Activated naive CD8-positive, alpha-beta T cell treated with anti-CD3 and anti-CD28 coated beads, Interleukin-2, amount 10 ng/mL, durations not matched to agents 7 days and 5 days (primary cell): ENCODE measurements at places on chromosomes 1 and 21. TPM values are rescaled to one million over a fixed set of nuclear protein-coding genes. Genes with fewer than 3 reads are reported as not detected.

GRCh38 chr1:231415018-231415583 is 7.0 kb downstream of the EGLN1 start:
- H3K27me3 ChIP-seq = no peaks in the 10 kb centered on the region
- peaks cover 58% of the 10 kb centered on the region for H3K36me3 ChIP-seq
- no peak overlapping the region for H3K4me3 ChIP-seq
- H3K4me1 ChIP-seq = peaks cover 63% of the 10 kb centered on the region

DNA sequence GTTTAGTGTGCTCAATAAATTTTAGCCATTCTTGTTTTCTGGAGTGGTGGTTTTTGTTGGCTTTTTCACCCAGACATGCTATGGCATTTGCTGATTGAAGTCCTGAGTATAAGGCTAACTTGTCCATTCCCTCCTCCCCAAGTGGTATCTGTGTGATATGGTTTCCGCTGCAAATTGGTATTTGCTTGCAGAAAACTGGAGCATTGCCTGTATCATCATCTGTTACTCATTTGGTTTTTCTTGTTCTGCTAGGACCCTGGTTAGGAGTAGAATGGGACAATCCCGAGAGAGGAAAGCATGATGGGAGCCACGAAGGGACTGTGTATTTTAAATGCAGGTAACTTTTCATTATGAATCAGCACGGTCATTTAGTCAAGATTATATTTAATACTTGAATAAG is 34.0 kb downstream of the TBCE start:
- DNase-seq = no peak
- no peak overlapping the region for H3K4me3 ChIP-seq
- H3K27ac ChIP-seq = no peak overlapping the region
- H3K4me1 ChIP-seq = peaks cover 1% of the 10 kb centered on the region
- no peaks in the 10 kb centered on the region for H3K27me3 ChIP-seq

DNA sequence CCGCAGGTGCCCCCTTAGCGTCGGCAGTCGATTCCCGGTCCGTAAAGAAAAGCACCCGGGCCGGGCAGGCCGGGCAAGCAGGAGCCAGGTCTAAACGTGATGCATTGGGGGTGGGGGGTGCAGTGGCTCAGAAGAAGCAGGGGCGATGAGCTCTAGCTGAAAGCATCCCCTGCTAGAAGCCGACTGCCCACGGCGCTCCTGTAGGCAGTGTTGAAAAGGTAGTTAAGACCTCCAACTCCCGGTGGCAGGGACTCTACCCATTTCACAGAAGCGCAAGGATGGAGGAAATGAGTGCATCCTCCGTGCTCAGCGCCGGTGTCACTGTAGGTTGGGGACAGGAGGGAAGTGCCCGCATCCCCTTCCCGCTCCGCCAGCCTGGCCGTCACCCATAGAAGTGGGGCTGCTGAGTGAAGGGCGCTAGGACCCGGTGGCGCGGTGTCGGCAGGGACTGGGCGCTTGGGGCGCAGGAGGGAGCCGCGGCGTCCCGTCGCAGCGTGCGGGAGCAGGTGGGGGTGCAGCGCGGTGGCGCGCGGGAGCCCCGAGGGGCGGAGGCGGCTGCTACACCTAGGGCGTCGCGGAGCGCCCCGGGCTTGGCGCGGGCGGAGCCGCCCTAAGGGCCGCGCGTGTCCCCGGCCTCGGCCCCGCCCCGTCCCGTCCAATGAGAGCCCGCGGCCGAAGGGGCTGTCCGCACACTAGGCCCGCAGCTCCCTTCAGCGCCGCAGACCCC is at the start of gene WNT2B:
Gene WNT2B (plus strand): TSS at position 688 of the 727 bp plus-strand sequence. CDS start 298 bp downstream, outside the sequence.
- H3K36me3 ChIP-seq = no peaks in the 10 kb centered on the region
- H3K27ac ChIP-seq = no peak within 1 kb of the TSS
- peak within 1 kb of the TSS; percentile 75 for H3K4me3 ChIP-seq
- DNase-seq = peak; percentile 68
- H3K27me3 ChIP-seq = peaks cover 55% of the 10 kb centered on the region

DNA sequence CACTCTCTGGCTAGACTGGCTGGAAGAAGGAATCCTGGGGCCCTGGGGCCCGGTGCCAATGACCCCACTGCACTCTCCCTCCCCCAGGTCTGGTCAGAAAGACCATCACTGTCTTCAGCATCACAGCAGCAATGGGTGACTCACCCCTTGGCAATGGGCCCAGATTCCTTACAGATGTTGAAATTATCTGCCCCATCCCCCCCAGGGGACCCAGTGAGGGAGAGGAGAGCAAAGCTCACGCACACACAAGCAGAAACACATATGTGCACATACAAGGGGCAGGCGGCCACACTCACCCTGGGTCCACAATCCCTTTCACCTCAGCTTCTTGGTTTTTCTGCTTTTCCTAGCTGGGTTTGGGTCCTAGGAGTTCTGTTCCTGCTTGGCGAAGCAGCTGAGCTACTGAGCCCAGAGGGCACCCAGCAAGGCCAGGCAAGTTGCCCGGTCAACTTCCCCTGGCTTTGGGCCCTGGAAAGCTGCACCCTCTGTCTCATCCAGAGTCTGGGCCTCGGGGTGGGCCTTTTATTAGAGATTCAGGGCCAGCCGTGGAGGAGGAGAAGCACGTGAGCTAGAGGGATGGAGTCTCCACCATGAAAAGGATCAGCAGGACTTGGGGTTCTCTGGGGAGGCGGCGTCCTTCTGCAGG is 2.6 kb downstream of the COL16A1 start:
- H3K4me3 ChIP-seq = no peak overlapping the region
- H3K27ac ChIP-seq = no peak overlapping the region
- peaks cover 28% of the 10 kb centered on the region for H3K27me3 ChIP-seq
- peaks cover 34% of the 10 kb centered on the region for H3K4me1 ChIP-seq
- no peaks in the 10 kb centered on the region for H3K36me3 ChIP-seq

DNA sequence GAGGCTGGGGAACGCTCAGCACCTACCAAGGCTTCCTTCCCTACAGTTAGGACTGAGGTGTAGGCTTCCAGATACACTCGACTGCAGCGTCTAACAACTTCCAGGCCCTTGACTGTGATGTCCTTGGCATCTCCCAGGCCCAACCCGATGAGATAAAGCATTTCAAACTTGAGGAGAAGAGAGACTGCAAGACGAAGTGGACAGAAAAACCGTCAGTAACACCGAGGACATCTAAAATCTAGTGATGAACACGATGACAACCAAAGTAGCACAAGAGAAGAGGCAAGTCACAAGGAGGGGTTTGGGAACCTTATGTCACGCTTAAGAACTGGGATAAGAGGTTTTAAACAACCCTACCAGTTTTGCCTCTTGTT is 314 bp downstream of the DPH5 start:
- peak; percentile 30 for DNase-seq
- peak overlapping the region; percentile 94 for H3K27ac ChIP-seq
- H3K36me3 ChIP-seq = peaks cover 33% of the 10 kb centered on the region
- no peaks in the 10 kb centered on the region for H3K27me3 ChIP-seq

- peaks cover 22% of the 10 kb centered on the region for H3K36me3 ChIP-seq
- peaks cover 33% of the 10 kb centered on the region for H3K4me1 ChIP-seq
- peak overlapping the region; percentile 87 for H3K4me3 ChIP-seq
- peak overlapping the region; percentile 92 for H3K27ac ChIP-seq
Measured at GRCh38 chr1:85274969-85275453, 1.4 kb downstream of the BCL10 start.

GRCh38 chr1:22241250-22241649 is 98.4 kb upstream of the WNT4 start:
- no peak overlapping the region for H3K27ac ChIP-seq
- no peaks in the 10 kb centered on the region for H3K27me3 ChIP-seq
- DNase-seq = no peak
- no peaks in the 10 kb centered on the region for H3K36me3 ChIP-seq
- H3K4me3 ChIP-seq = no peak overlapping the region
- no peaks in the 10 kb centered on the region for H3K4me1 ChIP-seq

DNA sequence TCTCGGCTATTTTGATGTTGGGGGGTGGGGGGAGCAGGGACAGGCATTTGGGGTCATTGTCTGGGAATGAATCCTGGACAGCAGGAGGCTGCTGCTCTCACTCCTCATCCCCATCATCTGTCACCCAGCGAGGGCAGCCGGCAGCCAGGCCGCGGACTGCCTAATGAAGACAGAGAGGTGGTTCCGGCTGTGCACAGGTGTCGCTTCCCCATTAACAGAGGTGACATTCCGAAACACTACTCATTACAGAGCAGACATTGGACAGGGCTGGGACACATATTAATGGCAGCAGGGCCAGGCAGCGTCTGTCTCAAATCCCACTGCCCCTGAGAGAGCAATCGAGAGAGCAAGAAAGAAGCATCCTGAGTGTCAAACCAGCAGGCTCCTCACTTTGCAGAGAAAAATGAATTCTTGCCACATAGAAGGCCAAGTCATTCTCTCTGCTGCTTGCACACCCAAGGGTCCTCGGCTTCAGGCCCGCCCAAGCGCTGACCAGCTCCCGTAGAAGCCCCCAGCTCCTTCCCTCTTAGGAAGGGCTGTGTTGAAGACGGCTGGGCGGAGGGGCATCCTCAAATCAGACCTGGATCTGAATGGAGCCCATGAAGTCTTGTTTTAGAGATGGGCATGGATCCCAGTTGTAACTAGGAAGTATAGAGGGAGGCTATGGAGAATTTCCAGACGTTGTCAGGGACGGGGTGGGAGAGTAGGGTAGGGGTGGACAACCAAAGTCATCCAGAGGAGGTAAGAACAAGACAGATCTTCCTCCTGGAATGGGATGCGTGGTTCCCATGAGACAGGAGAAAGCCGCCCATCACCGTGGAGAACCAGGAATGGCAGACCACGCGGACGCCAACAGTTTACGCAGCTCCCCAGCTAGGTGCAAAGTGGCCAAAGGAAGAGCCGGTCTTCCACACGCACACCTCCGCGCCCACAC is 8.2 kb upstream of the LEMD1 start:
- DNase-seq = no peak
- H3K27ac ChIP-seq = no peak overlapping the region
- peak overlapping the region; percentile 84 for H3K4me3 ChIP-seq

- H3K4me1 ChIP-seq = no peaks in the 10 kb centered on the region
- no peak for DNase-seq
- no peaks in the 10 kb centered on the region for H3K36me3 ChIP-seq
- H3K4me3 ChIP-seq = no peak overlapping the region
- no peaks in the 10 kb centered on the region for H3K27me3 ChIP-seq
Measured at GRCh38 chr1:164637461-164638375, 78.7 kb downstream of the PBX1 start.

DNA sequence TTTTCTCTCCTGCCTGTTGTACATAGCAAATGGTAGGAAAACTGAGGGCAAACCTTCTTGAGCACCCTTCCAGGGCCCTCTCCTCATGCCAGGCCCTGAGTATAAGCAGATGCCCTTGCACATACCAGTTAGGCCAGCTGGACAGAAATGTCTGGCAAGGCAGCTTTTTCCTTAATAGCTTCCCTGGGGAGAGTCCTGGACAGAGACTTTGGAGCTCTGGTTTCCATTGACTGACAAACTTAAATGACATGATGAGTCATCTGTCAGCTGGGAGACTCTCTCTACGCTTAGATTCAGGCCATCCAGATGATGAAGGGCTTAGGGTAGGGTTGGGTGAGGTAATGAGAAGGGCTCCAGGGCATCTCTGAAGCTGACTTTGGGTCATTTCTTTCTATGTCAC is 317.5 kb downstream of the ASTN1 start:
- no peak for DNase-seq
- H3K27ac ChIP-seq = no peak overlapping the region
- no peaks in the 10 kb centered on the region for H3K4me1 ChIP-seq
- no peaks in the 10 kb centered on the region for H3K27me3 ChIP-seq

GRCh38 chr1:233625510-233625981 is 11.6 kb downstream of the KCNK1 start:
- H3K27ac ChIP-seq = no peak overlapping the region
- H3K27me3 ChIP-seq = peaks cover 3% of the 10 kb centered on the region
- no peaks in the 10 kb centered on the region for H3K36me3 ChIP-seq
- no peak overlapping the region for H3K4me3 ChIP-seq

DNA sequence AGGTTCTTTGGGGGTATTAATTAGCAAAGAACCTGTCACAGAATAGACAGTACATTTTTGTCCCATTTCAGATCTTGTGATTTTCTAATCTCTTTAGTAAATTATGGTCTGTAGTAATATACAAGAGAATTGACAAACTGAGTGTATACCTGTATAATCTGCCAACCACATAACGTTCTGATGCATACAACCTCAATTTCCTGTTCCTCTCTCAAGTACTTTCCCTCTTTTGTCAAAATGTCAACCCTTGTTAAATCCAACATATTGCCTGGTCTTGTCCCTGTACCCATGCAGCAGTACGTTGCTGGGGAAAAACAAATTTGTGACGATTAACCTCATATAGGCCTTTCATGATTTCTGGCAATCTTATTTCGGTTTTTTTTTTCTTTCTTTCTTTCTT is 1.1 kb downstream of the ARV1 start:
- peaks cover 24% of the 10 kb centered on the region for H3K4me1 ChIP-seq
- H3K27ac ChIP-seq = no peak overlapping the region

DNA sequence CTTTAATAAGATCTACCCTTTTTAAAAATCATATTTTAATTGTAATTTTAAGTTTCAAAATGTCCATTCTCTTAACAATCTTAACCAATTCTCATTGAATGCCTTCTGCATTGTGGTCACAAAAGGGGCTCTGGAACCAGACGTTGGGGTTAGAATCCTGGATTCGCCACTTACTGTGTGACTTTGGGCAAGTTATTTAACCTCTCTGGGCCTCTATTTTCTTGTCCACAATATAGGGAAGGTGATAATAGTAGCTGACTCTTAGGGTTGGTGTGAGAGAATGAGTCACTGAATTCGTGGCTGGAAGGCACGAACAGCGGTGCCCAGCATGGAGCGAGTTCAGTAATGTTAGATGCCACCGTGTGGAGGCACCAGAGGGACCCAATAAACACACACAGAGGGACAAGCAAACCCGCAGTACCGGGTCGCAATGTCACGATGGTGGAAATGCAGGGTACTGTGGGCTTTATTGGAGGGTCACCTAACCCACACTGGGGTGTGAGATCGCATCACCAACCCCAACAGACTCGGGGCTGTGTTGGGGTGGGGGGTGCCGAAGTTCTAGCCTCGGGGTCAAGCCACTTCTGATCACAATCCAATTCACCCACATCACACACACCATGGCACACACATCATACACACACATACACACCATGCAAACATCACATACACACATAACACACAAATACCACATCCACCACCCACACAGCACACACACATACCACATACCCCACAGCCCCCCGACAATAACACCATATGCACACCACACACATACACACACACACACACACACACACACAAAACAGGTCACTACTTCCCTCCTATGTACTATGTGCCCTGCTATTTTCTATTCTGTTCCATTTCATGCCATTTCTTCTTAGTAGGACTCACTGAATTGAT is 27.0 kb upstream of the IFNAR2 start:
- peaks cover 48% of the 10 kb centered on the region for H3K4me1 ChIP-seq
- H3K27ac ChIP-seq = peak overlapping the region; percentile 32
- H3K4me3 ChIP-seq = peak overlapping the region; percentile 35
- H3K36me3 ChIP-seq = peaks cover 8% of the 10 kb centered on the region
- peaks cover 2% of the 10 kb centered on the region for H3K27me3 ChIP-seq
- no peak for DNase-seq

DNA sequence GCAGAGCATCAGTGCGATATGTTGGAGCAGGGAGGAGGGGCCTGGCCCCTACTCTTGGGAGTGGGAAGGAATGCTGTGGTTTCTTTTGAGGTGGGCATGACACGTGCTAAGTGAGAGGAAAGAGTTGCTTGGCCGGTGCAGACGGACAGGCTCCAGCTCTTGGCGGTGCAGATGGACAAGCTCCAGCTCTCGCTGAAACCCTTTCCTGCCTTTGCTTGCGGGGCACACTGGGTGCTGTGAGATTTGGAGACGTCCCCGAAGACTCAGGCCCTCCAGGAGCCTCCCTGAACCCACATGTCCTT is 15.9 kb downstream of the PDXK start:
- peaks cover 19% of the 10 kb centered on the region for H3K4me1 ChIP-seq
- H3K27ac ChIP-seq = peak overlapping the region; percentile 54
- no peak for DNase-seq
- peaks cover 11% of the 10 kb centered on the region for H3K36me3 ChIP-seq
- H3K27me3 ChIP-seq = no peaks in the 10 kb centered on the region

The RSPH1 gene
- not detected for total RNA-seq

The AMY2B gene
- 23.5 TPM for total RNA-seq

The S100A9 gene
- 4.8 TPM for total RNA-seq

The C1orf94 gene
- total RNA-seq = not detected

The CRNN gene
- total RNA-seq = not detected

The OR2T2 gene
- total RNA-seq = not detected

The TMEM269 gene
- 0.48 TPM for total RNA-seq

The FRRS1 gene
- total RNA-seq = 4.7 TPM
